ENCODE measurements at places on chromosomes 13 and 19.

DNA sequence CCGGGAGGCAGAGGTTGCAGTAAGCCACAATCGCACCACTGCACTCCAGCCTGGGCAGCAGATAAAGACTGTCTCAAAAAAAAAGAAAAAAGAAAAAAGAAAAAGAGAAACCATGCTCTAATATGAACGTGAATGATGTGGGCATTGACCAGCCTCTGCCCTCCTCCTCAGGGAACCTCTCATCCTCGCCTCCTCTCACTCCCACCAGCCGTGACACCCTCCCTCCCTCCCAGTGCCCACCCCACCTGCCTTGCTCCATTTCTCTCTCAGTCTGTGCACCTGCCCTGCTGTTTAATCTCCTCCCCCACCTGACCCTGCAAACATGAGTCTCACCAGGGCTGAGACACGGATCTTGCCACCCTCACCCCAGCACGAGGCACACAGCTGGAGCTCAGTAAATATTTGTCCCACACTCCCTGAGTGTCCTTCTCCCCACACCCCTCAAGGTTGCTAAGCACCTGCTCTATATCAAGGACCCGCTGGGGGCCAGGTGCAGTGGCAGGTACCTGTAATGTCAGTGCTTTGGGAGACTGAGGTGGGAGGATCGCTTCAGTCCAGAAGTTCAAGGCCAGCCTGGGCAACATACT, 7.5 kb upstream of the BCAT2 start:
- no peak for DNase-seq

GRCh38 chr13:54852831-54853230, 1824.2 kb downstream of the OLFM4 start:
- DNase-seq = no peak

DNA sequence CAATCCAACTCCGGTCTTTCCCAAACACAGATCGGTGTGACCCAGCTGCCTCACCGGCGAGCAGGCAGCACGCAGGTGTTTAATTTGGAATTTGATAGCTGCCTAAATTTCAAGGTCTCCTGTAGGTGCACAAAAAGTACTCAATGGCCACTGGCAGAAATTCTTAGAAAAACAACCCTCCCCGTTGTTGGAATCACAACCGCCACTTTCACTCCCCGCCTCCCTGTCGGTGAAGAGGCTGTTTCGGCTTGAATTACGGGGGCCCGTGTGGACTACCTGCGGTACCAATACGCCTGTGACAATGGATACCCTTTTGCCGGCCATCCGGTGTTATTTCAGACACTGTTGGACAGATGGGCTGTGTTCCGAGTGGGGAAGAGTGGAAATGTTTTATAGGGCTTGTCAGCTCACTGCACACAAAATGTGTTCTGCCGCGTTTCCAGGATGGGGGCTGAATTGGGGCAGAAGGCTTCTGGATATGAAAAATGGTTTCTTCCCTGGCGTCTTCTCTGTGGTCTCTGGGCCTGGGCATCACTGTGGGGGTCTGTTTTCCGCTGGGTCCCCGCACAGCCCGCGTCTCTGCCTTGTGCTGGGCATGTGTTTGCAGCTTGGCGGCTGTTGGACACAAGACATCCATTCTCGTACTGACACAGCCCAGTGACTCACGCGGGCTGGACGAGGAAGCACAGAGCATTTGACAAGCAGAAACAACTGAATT, 45.4 kb downstream of the ZIC5 start:
- peak; percentile 34 for DNase-seq

GRCh38 chr19:4811328-4812131, 20.0 kb downstream of the TICAM1 start:
- peak; percentile 72 for DNase-seq

DNA sequence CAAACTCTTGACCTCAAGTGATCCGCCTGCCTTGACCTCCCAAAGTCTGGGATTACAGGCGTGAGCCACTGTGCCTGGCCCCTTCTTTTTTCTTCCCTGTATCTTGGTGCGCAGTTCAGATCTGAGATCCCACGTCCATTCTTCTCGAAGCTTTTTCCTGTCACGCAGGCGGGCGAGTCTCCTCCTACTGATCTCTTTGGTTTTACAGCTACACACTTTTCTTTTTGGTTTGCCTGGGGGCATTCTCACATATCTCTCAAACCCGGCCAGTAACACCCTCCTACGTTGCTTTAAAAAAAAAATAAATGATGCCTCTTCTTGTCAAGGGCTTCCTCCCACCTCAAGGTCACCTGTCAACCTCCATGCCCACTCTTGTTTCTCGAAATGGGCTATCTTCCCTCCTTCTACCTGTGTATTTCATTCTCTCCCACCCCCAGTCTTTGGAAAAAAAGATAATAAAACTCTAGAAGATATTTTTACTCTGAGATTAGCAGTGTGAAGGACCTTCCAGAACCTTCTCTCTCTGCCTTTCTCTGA, 12.1 kb downstream of the TMPRSS9 start:
- no peak for DNase-seq

DNA sequence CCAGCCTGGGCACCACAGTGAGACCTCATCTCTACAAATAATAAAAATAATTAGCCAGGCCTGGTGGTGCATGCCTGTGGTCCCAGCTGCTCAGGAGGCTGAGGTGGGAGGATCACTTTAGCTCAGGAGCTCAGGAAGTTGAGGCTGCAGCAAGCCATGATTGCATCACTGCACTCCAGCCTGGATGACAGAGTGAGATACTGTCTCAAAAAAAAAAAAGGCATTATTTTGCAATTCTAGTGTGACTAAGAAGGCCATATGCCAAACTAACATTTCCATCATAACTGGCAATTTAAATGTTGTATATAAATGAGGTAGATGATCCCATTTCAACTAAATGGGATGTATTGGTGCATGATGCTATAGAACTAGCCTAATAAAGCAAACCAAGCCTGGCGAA, 632.8 kb upstream of the KLF12 start:
- DNase-seq = no peak

DNA sequence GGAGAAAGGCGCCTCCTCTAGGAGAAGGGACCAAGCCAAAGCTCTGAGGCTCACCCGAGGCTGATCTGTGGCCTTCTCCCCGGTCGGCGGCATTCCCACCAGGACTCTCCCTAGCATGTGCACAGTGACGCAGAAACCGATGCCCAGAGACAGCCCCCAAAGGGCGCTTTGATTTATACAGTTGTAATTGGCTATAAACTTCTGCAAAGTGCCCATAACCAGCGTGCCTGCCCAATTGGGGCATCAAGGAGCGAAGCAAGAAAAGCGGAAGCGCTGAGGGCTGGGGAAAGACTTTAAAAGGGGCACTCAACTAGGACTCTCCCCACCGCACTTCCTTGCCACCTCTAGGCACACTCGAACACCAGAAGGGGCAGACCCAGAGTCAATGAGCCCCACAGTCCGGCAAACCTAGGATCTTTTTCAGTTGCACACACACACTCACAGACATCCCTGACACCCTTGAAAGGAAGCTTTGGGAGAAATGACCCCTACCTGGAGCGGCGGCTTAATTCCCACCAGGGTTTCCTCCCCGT, 1.8 kb downstream of the CDX2 start:
- no peak for DNase-seq

DNA sequence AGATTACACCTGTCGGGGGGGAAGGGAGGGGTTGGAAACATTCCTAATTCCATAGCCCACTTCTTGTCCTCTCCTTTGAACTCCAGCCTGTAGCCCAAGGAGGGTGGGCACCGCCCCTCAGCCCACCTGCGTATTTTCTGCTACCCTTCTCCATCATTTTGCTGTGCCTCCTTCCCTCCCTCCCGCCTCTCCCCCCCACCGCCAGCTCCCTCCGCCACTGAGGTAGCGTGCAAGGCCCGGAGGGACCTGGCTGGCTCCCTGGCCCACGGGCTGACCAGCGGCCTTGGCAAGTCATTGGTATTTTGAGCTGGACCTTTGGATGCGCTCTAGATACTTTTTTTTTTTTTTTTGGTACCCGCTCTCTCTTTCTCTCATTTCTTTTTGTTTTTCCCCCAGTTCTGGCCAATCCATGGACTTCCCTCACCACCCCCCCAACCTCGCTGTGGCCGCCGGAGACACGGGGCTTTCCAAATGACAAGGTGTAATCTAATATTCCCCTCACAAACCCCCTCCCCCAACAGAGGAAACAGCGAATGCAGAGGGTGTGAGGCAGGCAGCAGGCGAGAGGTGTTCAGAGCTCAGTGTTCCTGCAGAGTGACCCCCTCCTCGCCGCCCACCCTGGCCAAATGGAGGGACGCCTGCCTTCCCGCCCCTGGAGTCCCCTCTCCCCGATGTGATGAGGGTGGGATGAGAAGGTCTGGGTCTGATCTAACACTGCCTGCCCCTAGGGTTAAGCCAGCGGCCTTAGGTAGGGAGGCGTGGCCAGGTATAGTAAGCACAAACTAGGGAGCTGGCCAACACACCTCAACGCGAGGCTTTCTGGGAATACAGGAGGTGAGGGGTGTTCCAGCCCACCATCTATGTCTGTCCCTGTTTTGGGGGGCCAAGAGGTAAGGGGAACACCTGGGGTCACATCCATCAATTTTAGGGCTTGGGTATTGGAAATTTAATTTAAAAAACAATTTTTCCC, 89.2 kb downstream of the PTPRS start:
- DNase-seq = no peak

DNA sequence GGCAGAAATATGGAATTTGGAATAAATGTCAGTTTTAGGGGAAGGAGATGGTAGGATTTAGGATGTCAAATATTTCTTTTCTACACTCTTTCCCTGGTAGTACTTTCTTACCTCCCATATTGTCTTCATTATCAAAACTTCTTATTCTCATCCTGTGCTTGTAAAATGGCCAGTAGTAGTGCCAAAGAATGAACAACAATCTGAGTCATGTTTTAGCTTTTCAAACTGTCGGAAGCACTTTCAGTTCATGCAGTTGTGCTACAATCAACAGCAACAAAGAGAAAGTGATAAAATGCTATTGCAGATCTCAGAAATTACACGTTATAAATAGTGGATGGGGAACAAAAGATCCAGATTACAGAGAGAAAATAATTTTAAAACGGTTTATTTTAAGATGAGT, 193.7 kb upstream of the RXFP2 start:
- no peak for DNase-seq

DNA sequence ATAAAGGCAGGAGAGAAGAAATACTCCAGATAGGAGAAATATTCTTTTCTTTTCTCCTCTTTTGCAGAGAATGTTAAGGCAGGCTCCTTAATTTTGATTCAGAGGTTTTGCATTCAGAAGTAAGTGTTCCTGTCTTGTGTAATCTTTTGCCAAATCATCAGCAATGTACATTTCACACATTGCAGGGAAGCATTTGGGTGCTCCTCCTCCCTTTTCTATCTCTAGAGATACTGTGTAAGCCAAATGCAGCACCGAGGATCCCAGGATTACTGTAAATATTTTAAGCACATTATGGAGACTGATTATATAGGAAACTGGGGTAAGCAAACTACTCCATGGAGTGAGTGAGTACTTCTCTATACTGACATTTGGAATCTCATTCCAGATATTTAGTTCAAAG, 7.2 kb downstream of the ATP8A2 start:
- no peak for DNase-seq

DNA sequence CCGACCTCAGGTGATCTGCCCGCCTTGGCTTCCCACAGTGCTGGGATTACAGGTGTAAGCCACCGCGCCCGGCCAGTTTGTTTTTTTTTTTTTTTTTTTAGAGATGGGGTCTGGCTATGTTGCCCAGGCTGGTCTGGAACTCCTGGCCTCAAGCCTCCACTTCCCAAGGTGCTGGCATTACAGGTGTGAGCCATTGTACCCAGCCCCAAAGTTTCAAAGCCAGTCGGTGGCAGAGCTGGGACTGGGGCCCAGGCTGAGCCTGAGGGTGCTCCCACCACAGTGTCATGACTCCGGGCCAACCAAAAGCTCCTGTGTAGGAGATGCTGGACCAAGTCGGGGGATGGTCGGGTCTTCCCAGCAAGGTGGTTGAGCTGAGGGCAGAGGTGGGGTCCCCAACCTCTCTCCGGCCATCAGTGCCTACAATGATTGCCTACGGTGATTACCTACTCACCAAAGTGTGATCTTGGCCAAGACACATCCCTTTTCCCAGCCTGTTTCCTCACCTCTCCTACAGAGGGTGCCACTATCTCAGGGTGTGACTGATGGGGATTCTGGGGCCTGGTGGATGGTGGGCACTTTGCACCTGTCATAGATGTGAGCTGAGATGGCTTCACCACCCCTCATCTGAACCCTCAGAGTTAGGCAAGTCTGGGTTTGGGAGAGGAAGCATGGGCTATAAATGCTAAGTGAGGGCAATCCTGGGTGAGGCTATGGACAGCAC, 5.9 kb upstream of the SAMD1 start:
- DNase-seq = no peak

DNA sequence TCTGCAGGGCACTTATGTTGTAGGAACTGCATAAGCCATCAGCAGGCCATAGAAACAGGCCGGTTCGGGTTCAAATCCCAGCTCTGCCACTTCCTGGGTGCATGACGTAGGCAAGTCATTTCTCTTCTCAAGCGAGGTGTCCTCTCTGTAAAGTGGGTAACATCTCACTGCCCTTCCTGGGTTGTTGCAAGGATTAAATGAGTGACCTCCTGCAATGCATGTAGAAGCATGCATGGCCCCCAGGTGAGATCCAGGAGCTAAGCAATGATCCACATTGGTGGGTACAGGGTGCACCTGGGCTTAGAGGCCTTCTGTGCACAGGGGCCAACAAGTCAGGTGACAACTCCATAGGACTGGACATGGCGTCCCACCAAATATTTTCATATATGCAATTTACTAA, 13.8 kb downstream of the PHLDB3 start:
- no peak for DNase-seq

DNA sequence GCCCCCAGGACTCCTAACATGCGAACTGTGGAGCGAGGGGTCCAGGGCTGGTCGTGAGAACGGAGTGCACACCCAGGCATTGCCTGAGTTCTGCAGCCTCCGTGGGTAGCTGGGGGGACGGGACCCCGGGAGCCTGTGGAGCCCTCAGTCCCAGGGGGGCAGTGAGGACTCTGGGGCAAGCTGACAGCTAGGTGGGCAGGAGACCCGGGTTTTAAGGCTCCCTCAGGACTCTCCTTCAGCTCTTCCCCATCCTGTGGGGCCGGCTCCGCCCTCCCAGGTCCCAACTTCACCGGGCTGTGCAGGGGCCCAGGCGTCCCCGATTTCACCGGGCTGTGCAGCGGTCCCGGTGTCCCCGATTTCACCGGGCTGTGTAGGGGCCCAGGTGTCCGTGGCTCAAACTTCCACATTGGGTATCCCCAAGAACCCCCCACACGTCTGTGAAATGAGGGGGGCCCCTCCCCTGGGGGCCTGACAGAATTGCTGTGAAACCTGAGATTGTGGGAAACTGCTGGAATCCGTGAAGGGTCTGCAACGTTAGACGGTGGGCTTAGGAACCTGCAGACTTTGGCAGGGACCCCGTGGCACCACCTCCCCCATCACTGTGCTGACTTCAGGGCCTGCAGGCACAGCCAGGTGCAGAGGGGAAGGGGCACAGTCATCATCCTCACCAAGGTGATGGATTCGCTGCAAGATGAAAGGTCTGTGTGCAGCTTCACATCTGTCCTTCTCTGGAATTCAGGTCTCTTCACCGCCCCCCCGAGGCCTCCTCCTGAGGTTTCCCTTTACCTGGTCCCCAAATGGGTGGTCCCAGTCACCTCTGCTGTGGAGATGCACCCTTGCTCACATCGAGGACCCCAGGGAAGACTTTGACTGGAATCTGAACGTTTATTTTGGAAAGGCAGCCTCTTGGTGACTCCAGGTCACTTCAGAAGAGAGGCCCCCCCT, 73.2 kb upstream of the MCF2L start:
- no peak for DNase-seq
